ENCODE measurements at places on chromosomes 1 and 21.
A peak's percentile ranks its signal among the peaks of the same experiment; 100 is the strongest.

DNA sequence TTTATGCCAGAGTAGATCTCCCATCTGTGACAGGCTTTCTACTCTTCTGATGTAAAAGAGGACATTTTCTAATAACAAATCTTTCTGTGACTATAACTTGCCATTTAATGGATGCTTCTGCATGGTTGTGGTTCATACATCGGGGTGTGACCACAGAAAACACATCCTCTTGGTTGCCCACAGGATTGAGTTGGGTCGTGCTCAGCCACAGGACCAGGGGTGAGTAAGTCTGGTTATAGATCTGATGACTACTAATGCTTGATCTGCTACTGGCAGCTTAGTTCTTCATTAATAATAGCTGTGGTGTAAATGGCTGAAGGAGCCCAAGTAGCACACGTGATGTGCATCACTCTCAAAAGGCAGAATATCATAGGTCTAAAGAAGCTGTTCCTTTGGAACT lies 328.2 kb downstream of the RWDD3 start:
- no peak for DNase-seq

DNA sequence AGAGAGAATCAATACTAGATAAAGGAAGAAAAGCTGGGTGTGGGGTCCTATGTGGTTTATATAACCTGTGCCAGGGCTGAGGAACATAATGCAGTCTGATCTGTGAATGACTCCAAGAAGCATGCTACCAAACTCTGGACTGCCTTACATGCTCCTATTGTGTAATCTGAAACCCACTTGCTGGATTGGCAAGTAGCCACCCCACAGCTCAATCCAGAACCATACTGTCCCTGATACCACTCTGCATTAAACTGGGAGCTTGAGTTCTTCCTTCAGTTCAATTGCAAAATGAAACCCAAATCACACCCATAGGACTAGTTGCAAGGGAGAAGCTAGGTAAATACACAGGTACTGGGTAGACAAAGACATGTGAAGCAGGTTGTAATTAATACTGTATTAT lies 115.4 kb upstream of the NEGR1 start:
- peak; percentile 70 for DNase-seq

- DNase-seq = no peak
These were observed 169.8 kb upstream of the DUSP10 start for GRCh38 chr1:221911714-221912113.

DNA sequence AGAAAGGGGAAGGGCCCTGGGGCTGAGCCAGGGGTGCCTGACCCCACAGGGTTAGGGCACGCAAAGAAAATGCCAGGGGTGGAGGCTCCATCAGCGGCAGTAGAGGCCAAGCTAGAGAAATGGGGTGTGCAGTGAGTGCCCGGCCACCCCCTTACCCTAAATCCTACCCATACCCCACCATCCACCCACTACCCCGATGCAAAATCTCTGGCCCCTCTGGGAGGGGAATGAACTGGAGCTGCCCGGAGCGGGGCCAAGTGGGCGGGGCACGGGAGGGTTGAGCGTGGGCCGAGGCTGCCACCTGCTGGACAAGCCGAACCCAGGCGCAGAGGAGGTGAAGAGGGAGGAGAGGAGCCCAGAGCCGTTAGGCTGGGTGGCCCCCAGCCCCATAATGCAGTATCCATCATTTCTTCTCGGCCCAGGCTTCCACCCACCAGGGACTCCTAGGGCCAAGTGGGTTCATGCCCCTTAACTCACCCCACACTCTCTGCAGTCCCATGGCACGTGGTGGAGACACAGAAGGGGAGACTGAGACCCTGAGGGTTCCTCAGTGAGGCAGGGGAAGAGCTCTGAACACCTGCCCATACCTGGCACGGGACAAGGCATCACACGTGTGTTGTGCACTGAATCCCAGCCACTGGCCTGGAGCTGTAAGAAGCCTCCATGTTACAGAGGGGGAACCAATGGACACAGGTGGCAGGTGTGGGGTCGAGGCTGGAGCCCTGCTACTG lies 1.4 kb upstream of the C1QC start:
- DNase-seq = peak; percentile 76

- DNase-seq = no peak
These were observed 249.3 kb upstream of the CSF3R start for GRCh38 chr1:36732015-36732356.

- peak; percentile 53 for DNase-seq
These were observed 46.4 kb upstream of the NBL1 start for GRCh38 chr1:19597496-19598309.

DNA sequence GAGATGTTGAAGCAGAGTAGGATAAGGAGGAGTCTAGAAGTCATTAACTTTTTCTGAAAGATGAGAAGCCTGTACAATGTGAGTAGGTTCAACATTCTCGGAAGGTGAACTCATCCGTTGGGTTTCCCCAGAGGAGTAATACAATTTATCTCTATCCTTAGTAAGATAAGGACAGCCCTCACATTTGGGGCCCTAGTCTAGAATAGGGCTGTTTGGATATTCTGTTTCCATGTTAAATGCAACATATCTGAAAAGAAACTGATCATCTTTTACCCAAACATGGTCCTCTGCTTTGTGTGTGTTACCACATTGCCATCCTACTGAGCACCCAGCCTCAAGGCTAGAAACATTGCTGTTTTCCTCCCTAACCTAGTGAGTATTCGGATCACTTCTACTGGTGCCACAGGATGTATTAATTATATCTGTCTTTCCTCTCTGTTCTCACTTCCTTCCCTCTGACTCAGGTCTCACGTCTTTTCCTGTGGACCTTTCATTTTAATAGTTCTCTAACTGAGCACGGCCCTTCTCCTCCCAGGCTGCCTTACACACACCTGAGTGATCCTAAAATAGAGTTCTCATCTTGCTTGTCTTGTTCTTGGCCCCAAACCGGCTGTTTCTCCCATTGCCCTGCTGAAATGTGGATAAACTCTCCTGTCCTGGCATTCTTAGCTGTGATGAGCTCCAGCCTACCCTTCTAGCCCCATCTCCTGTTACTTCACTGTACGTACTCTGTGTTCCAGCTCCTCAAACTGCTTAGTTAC lies 91.7 kb downstream of the CDC14A start:
- DNase-seq = no peak

- no peak for DNase-seq
These were observed 134.5 kb downstream of the LRIG2 start for GRCh38 chr1:113207457-113207856.

DNA sequence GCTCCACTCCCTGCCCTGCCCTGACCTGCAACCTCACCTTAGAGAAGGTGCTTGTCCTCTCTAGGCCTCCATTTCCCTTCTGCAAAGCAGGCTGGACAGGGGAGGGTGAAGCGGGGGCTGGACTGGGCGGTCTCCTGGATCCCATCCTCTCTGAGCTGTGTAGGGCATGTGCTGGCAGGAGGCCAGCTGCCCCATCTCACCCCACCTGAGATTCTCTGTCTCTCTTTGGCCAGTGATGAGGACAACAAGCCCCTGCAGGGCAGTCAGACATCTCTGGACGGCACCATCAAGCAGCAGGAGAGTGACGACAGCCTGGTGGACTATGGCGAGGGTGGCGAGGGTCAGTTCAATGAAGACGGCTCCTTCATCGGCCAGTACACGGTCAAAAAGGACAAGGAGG lies 26.9 kb upstream of the CNTN2 start:
- no peak for DNase-seq

DNA sequence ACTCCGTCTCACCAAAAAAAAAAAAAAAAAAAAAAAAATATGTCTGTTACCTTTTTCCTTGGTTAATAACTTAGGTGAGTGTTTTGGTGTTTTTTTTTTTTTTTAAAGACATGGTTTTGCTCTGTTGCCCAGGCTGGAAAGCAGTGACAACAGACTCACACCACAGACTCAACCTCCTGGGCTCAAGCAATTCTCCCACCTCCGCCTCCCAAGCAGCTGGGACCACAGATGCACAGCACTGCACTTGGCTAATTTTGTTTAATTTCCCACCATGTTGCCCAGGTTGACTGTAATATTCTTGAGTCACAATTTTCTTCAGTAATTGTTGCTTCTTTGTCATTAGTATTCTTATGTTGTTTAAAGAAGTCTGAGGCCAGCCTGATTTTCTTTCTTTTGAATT lies 149.2 kb upstream of the SYT6 start:
- no peak for DNase-seq

DNA sequence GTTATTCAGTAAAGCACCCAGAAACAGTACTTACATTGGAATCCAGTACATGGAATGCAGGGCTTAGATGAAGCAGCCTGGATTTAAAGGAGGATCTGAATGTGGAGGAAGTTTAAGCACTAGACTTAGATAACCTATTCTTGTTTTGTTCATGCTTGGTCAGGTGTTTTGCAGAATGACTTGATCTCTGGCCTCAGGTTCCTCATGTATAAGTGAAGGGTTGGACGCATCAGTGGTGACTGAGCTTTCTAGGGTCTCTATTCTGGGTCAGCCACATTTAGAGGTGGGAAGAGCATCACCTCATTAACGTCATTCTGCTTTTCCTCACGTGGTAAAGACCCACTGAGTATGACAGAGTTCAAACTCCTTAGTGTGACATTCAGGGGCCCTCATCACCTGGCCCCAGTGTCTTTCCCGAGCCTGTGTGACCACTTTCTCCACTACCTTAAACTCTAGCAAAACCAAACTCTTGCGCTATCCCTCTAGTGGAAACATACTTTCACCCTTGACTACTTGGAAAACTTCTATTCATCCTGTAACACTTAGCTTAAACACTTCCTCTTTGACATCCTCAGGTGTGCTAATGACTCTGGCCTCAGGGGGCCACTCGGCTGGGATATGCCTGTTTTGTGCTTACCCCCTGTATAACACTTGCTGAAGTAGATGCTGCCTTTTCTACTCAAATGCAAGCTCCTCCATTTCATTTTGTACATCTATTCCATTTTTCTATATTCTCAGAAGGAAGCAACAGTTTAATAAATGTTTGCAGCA lies 871 bp upstream of the ERICH3 start:
- no peak for DNase-seq

DNA sequence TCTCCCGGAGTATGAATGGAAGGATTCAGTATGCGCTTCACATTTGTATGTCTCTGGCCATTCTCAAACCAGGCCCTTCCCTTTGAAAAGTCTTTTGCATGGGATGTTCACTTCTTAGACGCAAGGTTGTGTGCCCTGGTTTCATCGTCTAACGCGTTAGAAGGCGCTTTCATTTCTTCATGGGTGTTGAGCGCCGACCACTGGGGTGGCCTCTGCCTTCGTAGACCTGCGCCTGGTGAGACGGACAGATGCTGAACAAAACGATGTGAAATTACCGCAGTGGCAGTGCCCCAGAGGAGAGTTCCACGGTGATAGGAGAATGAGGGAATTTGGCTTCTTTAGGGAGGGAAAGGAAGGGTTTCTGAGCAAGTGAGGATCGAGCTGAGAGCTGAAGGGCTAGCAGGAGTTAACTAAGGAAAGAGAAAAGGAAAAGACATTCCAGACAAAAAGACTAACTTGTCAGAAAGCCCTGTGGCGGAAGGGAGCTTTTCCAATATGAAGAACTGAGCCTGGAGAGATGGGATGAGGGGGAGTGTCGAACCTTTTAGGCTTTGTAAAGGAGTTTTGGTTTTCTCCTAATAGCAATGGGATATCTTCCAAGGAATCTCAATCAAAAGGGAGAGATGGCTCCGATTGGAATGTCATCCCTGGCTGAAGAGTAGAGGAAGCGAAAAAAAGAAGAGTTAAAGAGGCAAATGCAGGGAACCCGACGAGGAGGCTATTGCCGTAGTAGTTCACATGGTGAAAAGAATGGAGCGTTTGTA lies 951 bp downstream of the GGPS1 start:
- DNase-seq = no peak

GRCh38 chr1:157566484-157567300 lies 14.4 kb upstream of the FCRL5 start:
- peak; percentile 34 for DNase-seq

DNA sequence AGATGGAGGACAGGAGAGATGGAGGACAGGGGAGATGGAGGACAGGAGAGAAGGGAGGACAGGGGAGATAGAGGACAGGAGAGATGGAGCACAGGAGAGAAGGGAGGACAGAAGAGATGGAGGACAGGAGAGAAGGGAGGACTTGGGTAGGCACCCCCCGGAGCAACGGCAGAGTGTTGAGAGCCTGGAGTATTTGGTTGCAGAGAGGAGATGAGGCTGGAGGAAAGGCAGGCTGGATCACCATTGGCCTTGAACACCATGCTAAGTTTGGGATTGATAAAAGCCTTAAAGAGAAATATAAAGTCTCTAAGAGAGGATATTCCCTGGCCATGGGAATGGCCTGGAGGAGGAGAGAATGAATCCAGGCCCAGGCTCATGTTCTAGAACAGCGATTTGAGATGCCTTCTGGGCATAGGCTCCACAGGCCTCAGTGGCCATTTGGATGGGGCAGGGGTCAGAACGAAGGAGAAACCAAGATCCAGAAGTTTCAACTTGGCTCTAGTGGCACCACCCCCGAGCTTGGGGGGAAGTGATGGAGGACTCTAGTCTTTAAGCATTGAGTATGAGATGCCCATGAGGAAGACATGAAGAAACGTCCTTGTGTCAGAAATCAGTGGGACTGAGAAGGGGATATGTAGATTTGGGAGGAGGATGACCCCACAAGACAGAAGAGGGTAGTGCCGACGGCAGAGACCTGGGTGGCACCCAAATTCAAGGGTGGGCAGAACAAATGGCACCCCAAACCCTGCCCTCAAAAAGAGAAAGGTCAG lies 47.9 kb upstream of the EDN2 start:
- no peak for DNase-seq

DNA sequence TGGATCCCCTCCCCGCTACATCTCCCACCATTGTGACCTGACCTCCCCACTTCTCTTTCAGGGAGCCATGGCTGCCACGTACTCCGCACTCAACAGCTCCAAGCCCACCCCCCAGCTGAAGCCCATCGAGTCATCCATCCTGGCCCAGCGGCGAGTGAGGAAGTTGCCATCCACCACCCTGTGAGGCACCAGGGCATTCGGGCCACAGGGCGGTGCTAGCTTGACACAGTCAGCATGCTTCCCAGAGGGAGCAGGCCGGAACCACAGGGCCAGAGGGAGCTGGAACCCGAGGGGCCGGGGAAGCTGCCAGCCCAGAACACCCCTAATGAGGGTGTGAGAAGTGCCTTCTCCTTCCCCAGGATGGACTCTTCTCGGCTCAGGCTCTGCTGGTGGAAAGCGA lies 44.5 kb downstream of the RPS6KA1 start:
- DNase-seq = no peak

DNA sequence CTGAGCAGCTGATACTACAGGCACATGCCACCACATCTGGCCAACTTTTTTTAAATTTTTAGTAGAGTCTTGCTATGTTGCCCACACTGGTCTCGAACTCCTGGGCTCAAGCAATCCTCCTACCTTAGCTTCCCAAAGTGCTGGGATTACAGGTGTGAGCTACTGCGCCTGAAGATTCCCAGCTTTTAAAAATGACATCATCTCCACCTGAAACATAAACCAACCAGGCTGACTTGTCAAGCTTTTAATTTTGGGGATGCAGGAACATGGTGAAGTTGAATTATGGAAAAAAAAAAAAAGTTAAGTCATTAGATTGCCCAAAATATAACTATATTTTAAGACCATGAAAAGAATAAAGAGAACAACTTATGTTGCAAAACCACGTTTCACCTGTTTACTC lies 186.3 kb upstream of the DMRTA2 start:
- DNase-seq = no peak

GRCh38 chr1:213448776-213449175 lies 397.7 kb downstream of the RPS6KC1 start:
- DNase-seq = no peak

Data from A673 (cell line).